ENCODE measurements at places on chromosomes 12 and 14.

GRCh38 chr12:47238669-47239114 is 158.9 kb upstream of the AMIGO2 start:
- no peak for DNase-seq

GRCh38 chr12:28604240-28604639 is 414.0 kb downstream of the CCDC91 start:
- DNase-seq = no peak

DNA sequence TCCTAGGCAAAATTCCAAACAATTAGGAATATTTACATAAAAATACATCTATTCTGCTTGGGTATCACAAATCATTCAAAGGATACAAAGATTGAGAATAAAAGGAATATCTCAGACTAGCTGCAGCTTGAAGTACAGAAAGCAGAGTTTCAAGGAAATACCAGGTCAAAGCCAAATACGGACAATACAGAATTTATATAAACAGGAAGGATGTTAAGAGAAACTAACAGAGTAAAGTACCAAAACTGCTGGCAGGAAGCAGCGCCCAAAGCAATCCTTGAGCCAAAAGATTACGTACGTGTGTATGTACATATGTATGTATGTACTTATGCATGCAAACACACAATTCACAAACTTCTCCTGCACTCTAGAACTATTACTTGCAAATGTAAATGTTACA is 86.6 kb downstream of the PPP1R12A start:
- no peak for DNase-seq

GRCh38 chr12:92278378-92278828 is 132.8 kb upstream of the BTG1 start:
- DNase-seq = no peak

DNA sequence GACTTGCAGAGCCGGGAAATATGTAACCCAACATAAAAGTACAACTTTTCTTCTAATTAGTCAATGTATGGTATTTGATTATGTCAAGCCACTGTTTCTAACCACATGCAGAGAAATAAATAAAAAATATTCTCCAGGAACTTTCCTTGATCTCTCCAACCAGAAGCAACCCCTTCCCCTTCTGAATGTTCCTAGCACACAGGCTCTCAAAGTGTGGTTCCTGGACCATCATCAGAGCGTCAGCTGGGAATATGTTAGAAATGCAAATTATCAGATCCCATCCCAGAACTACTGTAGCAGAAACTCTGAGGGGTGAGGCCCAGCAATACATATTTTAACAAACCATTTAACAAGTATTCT is 21.0 kb upstream of the ITPR2 start:
- no peak for DNase-seq

- no peak for DNase-seq
Measured at GRCh38 chr14:34701808-34702207, 12.6 kb downstream of the CFL2 start.

- DNase-seq = no peak
Measured at GRCh38 chr12:53193985-53194716, 12.9 kb downstream of the ITGB7 start.

DNA sequence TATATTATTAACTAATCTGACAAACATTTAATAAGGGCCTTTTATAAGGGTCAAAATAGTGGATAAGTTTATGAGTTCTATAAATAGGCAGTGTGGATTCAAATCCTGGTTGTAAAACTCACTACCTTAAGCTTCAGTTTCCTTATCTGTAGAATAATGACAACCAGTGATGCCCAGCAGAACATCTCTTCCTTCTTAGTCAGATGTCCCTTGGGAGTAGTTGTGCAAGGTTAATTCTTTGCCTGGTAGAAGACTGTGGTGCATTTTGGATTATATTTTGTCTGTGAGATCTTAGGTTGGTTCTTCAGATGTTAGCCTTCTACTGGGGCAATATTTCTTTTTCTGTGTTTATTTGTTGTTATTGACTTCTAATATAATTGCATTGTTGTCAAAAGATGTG is 59.5 kb downstream of the ARID2 start:
- no peak for DNase-seq

DNA sequence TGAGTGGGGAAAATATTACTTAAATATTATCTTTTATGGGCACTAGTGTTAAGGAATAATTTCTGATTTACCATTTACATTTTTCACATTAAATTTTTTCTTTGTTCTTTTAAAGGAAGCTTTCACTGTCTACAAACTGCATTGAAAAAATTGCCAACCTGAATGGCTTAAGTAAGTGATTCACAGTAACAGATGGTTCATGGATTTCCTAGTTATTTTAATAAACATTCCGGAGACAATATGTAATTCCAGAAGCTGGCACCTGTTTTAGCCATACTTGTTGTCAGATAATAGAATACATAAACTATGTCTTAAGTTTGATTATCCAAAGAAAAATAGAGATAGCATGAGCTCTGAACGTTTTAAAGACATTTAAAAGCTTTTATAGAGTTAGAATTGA is 17.1 kb downstream of the DNAL1 start:
- DNase-seq = no peak

DNA sequence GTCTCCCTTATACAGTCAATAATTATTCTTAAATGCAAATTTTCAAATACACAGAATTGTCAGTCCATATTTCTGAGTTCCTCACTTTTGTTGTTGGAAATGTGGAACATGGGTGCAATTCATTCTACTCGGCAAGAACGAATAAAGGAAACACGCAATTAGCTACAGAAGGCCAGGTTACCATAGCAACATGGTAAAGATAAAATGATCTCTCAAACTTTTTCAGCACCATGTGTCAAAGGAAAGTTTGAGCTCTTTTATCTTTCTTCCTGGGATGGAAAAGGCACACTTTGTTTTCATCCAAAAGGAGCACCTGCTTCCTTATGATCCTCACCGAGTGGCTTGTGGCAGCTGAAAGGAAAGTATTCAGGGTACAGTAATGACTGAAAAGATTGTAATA is 595.0 kb downstream of the RPS29 start:
- no peak for DNase-seq

DNA sequence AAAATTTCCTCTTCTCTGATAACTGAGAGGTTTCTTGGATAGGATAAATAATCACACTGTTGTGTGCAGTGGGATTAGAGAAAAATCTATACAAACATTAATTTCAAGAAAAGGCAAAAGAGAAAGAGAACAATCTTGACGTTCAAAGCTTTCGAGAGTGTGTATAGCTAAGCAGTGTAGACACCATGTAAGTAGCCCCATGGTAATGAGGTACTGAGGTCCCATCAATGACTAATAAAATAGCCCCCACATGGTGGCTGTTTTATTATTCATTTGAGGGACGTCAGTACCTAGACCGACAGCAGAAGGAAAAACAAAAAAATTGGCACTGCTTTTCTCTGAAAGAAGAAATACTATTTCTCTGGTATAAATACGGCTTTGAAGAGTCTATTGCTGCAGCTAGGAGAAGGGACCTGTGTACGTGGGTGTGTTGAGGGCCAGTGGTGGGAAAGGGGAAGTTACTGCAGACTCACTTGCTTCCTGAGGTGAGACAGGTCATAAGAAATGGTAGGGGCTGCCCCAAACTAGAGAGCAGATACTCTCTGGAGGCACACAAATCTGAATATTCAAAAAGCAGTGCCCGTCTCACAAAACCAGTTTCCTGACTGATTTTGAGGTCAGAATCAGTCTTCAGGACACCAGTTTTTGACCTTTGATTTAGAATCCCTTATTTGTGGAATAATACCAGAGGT is 339.8 kb downstream of the EMP1 start:
- DNase-seq = peak; percentile 87

DNA sequence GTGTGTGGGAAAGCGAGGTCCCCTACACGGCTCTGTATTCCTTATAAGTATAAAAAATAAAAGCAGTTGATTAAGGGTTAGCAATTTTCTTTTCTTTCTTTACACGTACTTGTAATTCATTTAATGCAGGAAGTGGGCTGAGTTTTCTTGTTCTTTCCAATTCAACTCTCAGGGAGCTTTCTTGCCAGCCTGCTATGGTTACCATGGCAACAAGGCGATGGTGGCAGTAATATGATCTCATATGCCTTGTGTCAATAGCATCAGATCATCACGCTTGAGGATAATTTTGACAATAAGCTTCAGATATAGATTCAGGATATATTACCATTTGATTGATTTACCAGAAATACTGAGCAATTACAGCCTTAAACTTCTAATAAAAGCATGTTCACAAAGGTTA is 466.5 kb downstream of the APAF1 start:
- no peak for DNase-seq

- DNase-seq = no peak
Measured at GRCh38 chr12:27631813-27632491, 64.3 kb upstream of the REP15 start.

GRCh38 chr14:77032491-77032843 is 4.0 kb upstream of the IRF2BPL start:
- no peak for DNase-seq

DNA sequence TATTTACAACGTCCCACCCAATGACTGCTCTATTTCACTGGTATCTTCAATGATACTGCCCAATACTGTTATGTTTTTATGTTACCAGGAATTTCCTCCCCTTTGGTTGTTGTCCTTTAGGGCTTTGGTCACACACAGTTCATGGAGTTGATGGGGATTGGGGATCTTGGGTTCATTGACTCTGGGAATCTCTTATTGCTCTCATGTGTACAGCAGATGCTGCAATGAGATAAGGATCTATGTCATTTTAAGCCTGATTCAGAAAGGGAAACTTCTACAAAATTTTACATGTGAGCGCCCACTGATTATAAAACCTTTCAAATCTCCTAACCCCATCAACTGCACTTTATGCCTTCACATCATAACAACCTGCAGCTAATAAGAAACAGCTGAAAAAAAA is 67.2 kb downstream of the FAR2 start:
- DNase-seq = peak; percentile 77

DNA sequence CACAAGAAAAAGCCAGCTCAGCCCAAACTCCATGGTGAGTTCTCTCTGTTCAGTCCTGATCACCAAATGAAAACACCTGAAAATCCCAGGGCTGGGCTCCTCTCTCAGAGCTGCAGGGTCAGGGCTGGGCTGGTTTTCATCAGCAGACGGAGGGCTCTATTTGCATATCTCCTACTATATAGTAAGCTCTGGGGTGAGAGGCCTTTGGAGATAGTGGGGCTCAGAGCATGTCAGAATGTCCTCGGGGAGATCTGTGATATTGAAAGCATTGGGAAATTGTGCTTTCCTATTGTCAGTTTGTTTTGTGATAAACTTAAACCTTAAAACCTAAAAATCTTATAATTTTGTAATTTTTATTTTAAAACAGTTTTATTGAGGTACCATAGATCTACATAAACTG is 742.6 kb downstream of the TMEM121 start:
- no peak for DNase-seq

GRCh38 chr12:76144245-76144549 is 59.7 kb upstream of the NAP1L1 start:
- DNase-seq = peak; percentile 83

DNA sequence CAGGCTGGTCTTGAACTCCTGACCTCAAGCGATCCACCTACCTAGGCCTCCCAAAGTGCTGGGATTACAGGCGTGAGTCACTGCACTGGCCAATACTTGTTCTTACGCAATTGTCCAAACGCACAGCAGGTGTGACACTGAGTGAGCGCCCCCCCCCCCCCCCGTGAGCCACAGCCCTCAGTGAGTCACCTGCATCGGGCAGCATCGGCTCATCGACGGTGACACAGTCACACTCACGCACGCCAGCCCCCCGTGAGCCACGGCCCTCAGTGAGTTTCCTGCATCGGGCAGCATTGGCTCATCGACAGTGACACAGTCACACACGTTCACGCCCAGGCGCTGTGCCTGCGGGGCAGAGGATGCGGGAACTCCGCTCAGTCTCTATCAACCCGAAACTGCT is 42.5 kb downstream of the GALNT9 start:
- no peak for DNase-seq

DNA sequence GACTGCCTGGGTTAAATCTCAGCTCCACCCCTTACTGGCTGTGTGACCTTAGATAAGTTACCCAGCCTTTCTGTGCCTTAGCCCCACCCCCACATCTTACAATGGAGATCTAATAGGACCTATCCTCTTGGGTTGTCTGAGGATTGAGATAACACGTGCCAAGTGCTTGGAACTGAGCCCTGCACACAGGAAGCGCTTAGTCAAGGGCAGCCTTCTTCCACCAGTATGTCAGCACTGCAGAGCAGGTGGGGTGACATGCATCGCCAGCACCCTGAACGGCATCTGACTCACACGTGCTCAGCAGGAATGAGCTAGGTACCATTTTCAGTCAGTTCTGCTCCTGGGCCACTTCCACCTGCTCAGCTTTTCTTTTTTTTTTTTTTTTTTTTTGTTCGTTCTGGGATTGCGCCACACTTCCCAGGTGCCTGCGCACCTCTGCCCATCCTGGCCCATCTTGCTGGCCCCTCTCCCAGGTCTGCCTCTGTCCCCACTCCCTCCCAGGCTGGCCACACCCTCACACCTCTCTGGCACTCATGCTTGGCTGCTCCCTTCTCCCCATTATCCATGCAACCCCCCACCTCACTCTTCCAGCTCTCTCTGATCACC is 19.6 kb downstream of the LGMN start:
- DNase-seq = no peak

- DNase-seq = no peak
Measured at GRCh38 chr12:12507121-12507520, 55.5 kb downstream of the DUSP16 start.

DNA sequence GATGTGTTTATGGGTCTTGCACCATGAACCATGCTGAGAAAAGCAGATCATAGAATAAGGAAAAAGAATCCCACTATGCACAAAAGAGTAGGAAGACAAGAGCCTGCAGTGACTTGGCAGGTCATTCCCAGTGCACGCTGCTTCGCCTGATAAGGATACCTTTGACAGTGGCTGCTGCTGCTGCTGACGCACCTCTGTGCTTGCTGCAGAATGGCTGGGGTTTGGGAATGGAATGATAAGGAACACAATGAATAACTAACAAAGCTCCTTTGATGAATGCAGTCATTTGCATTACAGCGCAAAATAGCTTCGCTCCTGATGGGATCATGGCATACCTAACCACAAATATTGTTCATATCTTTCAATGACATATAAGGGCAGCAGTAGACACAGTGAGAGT is 278.7 kb downstream of the PDZRN4 start:
- DNase-seq = no peak

DNA sequence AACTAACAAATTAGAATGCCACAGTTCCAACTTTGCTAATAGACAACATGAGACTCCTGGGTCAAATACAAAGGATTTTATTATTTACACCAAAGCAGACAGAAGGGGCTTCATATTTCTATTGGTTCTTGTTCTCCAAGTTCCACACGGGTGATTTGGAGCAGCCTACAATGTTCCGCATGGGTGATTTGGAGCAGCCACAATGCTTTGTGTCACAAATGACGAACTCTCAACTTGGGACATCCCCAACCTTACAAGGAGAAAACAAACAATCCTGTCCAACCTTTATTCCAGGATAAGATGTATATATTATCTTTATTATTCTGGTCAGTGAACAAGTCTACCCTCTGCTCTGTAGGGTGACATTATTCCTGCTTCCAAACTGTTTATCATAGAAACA is 694.3 kb upstream of the MGAT4C start:
- DNase-seq = no peak
